ENCODE measurements at places on chromosomes 1 and 21.
A peak's percentile ranks its signal among the peaks of the same experiment; 100 is the strongest.

DNA sequence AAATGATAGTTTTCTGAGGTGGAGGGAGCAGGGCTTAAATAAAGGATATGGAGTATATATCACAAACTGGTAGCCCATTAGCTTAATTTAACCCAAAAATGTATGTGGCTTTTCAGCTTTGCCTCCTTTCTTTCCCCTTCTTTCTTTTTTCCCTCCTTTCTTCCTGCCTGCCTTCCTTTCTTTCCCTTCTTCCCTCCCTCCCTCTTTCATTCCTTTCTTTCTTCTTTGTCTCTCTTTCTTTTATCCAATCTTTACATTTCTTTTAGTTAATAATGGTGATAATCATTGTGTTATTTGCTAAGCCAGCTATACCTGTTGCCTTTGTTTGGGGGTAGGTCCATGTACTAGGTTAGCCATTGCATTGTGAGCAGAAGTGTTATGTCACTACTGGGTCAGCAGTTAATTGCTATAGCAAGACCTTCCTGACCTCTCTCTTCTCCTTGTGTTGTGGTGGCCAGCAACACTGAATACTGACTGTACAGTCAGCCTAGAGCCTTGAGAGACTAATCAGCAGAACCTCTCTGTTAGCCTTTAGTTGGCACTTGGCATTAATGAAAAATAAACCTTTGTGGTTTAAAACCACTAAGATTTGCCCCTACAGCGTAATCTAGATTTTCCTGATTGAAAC is 5.1 kb downstream of the GORAB start:
- DNase-seq, result no peak

DNA sequence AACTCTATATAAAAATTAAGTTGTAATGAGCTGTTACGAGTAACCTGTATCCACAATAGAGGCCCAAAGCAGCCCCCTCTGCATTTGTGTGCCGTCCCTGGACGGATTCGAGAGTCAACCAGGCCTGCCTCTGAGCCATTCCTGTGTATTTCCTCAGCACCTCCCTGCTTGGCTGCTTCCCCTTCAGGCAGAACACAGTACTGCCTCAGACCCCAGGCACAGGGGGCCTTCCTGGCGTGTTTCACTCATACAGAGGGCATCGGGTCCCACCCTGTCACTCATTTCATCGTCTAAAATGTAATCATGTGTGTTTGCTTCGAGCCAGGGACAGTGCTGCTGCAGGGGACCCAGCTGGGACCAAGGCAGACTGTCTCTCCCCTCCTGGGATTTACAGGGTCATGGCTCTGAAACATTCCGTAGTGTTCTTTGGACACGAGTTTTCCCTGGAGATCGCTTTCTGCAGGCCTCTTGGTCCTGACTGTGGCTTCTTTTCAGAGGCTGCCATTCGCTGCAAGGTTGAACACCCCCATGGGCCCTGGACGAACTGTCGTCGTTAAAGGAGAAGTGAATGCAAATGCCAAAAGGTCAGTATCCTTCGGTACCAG is 19.4 kb downstream of the LGALS8 start:
- no peak for DNase-seq

DNA sequence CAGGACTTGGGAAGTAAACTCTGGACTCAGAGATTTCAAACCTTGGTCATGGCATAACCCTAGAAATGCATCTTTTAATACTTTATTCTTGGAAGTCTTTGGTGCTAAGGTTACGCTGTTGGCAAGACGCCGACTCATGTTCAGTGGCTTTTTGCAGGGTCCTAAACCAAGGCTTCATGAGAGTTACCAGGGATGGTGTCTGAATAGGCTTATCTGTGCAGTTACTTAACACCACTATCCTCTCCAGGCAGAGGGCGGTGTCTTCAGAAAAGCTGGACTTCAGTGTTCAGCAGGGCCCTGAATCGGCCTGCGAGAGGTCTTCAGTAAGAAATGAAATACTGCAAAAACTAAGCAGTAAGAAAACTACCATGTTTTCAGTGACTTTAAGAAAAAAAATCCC is 58.3 kb downstream of the SIM2 start:
- DNase-seq, result no peak

GRCh38 chr1:203511513-203511912 is 17.6 kb downstream of the OPTC start:
- no peak for DNase-seq

DNA sequence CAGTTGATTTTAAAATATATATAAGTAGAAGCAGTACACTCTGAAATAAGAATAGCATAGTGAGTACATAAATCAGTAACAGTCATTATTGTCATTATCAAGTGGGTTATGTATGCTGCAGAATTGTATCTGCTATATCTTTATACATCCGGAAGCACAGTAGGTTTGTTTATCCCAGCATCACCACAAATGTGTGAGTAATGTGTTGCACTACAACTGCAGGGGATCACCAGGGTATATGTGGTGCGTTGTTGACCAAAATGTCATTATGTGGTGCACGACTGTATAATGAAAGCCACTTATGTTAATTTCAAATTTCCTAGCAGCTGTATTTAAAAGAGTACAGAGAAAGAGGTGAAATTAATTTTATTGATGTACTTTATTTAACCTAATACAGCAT is 87.7 kb upstream of the GADD45A start:
- DNase-seq, result no peak

- DNase-seq, result no peak
Measured at GRCh38 chr1:227343727-227344551, 25.6 kb upstream of the CDC42BPA start.

- no peak for DNase-seq
Measured at GRCh38 chr1:23905461-23906025, 7.6 kb downstream of the CNR2 start.

- no peak for DNase-seq
Measured at GRCh38 chr1:168374566-168374965, 93.9 kb downstream of the TBX19 start.

GRCh38 chr1:221206076-221206475 is 326.8 kb downstream of the HLX start:
- DNase-seq, result no peak

DNA sequence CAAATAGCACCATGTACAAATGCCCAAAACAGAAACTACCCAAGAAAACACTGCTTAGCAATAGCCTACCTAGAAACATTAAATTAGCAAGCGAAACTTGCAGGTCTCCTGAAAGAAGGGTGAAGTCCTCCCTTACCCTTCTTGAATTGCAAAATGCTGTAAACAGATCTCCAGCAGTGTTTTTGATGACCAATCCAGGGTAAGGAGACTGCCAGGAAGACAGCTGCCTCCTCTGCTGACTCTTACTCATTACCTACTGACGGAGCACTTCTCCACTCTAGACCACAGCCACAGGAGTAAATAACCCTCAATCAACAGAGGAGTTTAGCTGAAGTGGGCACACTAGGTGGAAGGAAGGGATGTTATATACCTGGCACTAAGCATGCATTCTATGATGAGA is 32.2 kb upstream of the GADD45A start:
- no peak for DNase-seq

GRCh38 chr1:22806584-22806983 is 95.9 kb downstream of the EPHB2 start:
- DNase-seq, result no peak

DNA sequence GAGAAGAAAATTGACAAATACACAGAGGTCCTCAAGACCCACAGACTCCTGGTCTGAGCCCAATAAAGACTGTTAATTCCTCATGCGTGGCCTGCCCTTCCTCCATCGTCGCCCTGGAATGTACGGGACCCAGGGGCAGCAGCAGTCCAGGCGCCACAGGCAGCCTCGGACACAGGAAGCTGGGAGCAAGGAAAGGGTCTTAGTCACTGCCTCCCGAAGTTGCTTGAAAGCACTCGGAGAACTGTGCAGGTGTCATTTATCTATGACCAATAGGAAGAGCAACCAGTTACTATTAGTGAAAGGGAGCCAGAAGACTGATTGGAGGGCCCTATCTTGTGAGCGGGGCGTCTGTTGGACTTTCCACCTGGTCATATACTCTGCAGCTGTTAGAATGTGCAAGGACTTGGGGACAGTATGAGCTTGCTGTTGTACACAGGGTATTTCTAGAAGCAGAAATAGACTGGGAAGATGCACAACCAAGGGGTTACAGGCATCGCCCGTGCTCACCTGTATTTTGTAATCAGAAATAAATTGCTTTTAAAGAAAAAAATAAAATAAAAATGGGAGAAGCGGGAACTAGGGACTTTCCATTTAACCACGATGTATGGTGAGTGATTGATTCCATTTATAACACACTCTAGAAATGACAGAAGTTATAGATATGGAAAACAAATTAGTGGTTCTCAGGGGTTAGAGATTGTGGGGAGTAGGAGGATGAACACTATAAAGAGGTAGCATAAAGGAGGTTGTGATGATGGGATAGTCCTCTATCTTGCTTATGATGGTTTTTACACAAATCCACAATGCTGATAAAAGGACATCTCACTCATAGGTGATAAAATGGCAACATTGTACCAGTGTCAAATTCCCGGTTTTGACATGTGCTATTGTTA is 244.7 kb downstream of the MRPL39 start:
- no peak for DNase-seq

GRCh38 chr1:225458222-225458631 is 30.4 kb upstream of the LBR start:
- DNase-seq, result no peak

GRCh38 chr1:87880764-87881163 is 552.1 kb downstream of the LMO4 start:
- DNase-seq, result no peak

GRCh38 chr1:42891465-42892138 is 45.2 kb downstream of the ZNF691 start:
- no peak for DNase-seq

- no peak for DNase-seq
Measured at GRCh38 chr1:121516234-121516967, 331.6 kb downstream of the SRGAP2C start.

DNA sequence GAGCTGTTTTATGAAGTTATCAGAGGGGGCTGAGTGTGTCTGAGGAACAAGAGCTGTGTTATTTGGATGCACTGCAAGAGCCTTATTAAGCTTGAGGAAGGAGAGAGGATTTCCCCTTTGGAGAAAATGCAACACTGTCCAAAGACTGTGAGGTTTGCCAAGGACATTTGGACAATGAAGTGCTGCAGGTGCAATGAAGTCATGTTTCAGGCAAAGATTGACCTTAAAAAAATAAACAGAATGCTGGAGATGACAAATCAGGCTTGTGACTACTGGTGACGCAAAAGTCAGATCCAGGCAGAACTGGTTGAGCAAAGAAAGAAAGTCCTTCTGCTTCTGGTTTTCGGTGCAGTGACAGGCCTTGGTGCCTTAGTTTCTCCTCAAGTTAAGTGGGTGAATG is 125.2 kb upstream of the KIAA0040 start:
- no peak for DNase-seq

DNA sequence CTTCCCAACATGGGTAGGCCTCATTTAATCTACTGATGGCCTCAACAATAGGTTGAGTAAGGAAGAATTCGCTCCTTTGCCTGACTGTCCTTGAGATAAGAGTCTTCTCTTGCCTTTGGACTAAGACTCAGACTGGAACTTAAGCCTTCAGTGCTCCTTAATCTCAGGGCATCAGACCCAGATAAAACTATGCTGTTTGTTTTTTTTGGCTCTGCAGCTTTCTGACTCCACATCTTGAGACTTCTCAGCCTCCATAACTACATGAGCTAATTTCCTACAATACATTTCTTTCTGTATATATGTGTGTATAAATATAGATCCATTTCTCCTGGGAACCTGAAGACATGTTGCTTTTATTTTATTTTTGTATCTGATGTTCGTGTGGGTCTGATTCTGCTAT is 1470.7 kb upstream of the PRMT6 start:
- no peak for DNase-seq

- DNase-seq, result no peak
Measured at GRCh38 chr1:52348704-52349300, 17.2 kb downstream of the CC2D1B start.

DNA sequence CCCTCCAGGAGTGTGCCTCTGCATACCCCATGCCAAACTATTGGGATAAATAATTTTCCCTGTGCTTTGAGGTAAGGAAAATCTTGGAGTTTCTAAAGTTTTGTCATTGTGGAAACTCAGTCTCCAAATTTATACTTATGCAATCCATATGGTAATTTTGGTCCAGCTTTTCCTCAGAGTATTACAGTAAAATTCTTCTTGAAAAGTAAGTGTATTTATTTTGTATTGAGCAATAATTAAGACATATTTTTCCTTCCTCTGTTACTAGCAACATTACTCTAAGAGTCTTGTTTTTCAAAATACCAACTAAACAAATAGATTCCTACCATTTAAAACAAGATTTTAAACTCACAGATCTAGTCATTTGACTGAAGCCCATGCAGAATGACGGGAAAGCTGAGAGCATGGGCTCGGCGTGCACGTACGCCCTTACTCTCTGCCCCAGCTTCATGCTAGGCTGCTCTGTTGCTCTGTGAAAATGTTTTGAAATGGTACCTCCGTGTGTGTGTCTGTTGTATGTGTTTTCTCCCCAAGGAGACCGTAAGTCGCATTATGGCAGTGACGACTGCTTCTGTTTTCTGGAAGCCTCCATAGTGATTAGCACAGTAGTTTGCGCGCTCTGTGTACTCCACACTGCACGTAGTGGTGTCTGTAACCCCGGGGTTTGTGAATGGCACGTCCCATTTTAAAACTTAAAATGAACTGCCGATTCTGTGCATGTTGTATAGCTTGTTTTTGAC is 165.3 kb downstream of the SDCCAG8 start:
- DNase-seq, result no peak

- no peak for DNase-seq
Measured at GRCh38 chr1:154998201-154998780, 4.3 kb upstream of the ZBTB7B start.

- DNase-seq, result no peak
Measured at GRCh38 chr1:154758346-154758745, 111.7 kb downstream of the KCNN3 start.

DNA sequence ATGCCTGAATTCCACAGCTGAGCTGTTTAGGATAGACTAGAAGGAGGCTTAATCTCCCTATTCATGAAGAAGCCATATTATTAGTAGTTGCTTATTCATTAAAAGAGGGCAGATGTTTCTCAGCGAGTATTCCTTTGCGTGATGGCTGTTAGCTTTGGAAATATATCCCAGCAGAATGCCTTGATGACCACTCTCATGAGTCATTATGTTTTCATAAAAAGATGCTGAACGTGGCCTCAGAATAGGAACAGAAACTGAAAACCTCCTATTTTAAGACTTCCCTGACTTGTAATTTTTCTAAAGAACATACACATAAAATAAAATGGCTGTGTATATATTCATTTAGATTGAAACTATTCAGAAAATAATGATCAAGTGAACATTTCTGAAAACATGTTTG is 9.6 kb upstream of the PLA2G4A start:
- no peak for DNase-seq

GRCh38 chr1:208536212-208536611 is 292.0 kb upstream of the PLXNA2 start:
- no peak for DNase-seq

- no peak for DNase-seq
Measured at GRCh38 chr1:210516697-210517459, 188.2 kb downstream of the HHAT start.

- DNase-seq, result peak; percentile 64
Measured at GRCh38 chr1:64823691-64824476, 79.0 kb downstream of the RAVER2 start.

All from hematopoietic multipotent progenitor cell treated with erythropoietin and hydrocortisone succinate and interleukin-3 and kit ligand, for 15 days (in vitro differentiated cells).